ENCODE measurements at places on chromosomes 6 and 20.

DNA sequence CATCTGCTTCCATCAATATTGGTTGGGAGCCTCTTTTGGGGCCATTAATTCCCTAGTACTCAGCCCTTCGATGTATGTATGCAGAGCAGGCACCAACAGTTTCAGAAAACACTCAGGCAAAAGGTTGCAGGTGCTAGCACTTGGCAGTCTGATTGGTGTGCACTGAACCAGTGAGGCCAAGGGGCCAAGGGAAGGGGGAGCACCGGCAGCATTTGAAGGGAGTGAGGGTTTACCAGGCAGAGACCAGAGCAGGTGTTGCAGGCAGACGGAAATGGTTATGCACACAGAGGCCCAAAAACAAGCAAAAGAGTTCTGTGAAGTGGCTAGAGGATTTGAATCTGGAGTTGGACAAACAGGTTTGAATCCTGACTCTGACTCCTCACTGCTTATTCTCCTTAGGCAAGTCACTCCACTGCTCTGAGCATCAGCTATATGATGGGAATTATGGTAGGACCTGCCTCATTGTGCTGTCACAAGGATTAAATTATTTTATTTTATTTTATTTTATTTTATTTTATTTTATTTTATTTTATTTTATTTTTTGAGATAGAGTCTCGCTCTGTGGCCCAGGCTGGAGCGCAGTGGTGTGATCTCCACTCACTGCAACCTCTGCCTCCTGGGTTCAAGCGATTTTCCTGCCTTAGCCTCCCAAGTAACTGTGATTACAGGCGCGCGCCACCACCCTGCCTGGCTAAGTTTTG is 58.1 kb upstream of the SHLD1 start:
- DNase-seq, result peak; percentile 76

DNA sequence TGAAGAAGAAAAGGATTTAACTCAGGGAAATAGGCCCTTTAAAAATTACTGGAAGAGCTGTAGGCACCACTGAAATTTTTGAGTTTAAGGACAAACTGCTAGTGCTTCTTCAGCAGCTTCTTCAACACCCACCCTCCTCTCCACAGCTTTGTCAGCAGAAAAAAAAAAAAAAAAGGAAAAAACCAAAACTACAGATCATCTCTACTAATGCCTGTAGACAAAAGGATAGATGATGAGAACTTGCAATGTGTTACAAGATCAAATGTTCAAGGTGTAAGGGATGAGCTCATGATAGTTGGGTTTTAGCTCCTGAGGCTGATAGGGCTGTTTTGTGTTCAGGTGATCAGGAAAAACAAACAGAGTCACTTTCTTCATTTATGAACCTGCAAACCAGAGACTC is 55.2 kb upstream of the PREP start:
- no peak for DNase-seq

GRCh38 chr6:169714178-169714577 is 10.1 kb downstream of the PHF10 start:
- no peak for DNase-seq

- DNase-seq, result no peak
These were observed 33.4 kb downstream of the SNX5 start for GRCh38 chr20:17935186-17935585.

GRCh38 chr6:82783587-82784236 is 281.9 kb downstream of the UBE3D start:
- DNase-seq, result peak; percentile 70

DNA sequence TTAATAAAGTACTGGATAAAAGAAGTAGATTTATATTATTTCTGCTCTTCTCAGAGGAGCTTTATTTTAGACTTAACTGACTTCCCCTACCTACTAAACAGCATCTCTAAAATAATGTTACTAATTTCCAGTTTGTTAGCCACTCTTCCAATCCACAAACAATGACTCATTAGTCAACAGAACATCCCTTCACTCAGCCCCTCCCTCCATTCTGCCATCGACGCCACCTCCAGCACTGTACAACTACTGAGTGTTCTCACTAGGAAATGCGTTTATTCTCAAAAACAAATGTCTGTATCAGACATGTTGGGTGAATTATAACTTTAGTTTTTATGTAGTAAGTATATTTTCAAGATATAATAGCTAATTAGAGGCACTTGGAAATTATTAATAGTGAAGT is 427.0 kb downstream of the EYS start:
- peak; percentile 56 for DNase-seq

DNA sequence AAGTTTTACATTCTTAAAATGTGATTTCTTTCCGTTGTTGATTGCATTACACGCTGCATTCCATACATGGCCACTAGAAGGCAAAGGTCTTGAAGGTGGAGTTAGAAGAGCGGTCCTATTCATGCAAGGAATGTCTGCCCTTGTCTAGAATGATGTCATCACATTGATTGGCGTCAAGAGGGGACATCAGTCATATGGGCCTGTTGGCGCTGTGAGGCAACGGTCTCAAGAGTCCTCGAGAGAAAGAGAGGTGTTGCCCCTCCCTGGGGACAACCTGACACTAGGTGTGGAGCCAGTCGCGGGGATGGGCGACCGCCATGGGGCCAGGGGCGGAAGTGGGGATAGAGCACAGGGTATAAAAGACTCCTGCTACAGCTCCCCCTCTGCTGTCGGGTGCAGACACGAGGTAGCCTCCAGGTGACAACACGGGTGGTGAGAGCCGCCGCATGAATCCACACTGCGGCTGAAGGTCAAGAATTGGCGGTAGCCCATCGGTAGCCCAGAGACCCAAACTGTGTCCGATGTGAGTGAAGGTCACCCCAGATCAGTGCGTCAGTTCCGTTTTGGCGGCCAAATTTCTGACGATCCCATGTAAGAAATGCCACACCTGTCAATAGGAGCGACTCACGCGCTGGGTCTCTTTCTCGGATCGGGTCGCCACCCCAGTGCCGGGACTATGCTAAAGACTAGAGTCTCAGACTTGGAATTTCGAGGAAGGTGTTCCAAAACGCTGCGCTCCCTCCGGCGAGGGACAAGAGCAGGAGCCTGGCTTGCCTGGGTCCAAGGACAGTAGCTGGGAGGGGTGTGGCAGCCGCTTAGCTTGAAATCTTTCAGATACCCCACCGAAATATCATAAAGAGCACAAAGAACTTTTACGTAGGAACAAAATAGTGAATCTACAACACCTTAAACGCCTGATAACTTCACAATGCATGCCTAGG is 93.2 kb upstream of the ZNF184 start:
- DNase-seq, result no peak

- DNase-seq, result no peak
These were observed 537 bp downstream of the PRR3 start for GRCh38 chr6:30557683-30557981.

- no peak for DNase-seq
These were observed 71.3 kb downstream of the SULF2 start for GRCh38 chr20:47713878-47714450.

- no peak for DNase-seq
These were observed 73.9 kb downstream of the RAMACL start for GRCh38 chr6:166512567-166512966.

- DNase-seq, result no peak
These were observed 24.4 kb upstream of the SLC17A3 start for GRCh38 chr6:25898289-25898977.
